Heart left ventricle (tissue), 16 donors: ENCODE measurements at places on chromosomes 1 and 21. TPM values are rescaled to one million over a fixed set of nuclear protein-coding genes. Genes with fewer than 3 reads are reported as not detected.

The CNIH3 gene
- total RNA-seq = 1.4 TPM

The TFB2M gene
- total RNA-seq = 13.4 TPM

The SPRR2B gene
- not detected for total RNA-seq

The NDUFV3 gene
- total RNA-seq = 51.9 TPM

The NKAIN1 gene
- total RNA-seq = not detected

The SPATA45 gene
- not detected for total RNA-seq

The CTH gene
- total RNA-seq = 1.7 TPM

The EDARADD gene
- total RNA-seq = 2.2 TPM

The LEFTY2 gene
- 0.23 TPM for total RNA-seq

The GIPC2 gene
- 3.9 TPM for total RNA-seq

The CCDC185 gene
- total RNA-seq = not detected

The SMCP gene
- total RNA-seq = not detected

GRCh38 chr1:30724175-30724574 is 790 bp upstream of the MATN1 start:
- DNase-seq = no peak

- DNase-seq = no peak
Measured at GRCh38 chr1:87148661-87149060, 180.0 kb upstream of the LMO4 start.

- DNase-seq = no peak
Measured at GRCh38 chr1:245298781-245299180, 144.0 kb downstream of the KIF26B start.

DNA sequence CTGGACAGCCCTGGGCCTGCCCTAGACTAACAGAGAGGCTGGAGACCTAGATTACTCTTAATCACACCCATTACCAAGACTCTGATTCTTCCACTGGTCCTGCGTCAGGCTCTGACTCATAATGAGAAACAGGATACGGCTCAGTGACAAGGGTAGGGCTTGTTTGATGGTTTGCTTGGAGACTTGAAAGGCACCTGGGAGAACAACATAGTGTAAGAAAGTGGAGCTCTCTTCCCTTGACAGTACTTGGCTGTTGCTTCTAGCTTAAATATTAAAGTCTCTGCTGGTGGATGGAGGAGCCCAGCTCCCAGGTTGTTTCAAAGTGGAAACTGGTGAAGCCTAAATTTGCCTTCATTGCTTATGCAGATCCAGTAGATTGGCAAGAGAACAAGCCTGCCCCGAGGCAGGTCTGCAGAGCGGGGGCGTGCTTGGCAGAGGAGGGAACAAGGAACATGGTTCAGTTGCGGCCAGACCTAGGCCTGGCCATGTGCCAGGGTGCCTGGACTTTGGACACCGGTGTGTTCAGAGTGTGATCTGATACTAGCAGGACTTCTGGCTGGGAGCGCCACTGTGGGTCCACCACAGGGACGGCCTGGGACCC is 480.6 kb downstream of the CAMTA1 start:
- no peak for DNase-seq

GRCh38 chr1:30184393-30185141 is 538.8 kb downstream of the MATN1 start:
- no peak for DNase-seq

- no peak for DNase-seq
Measured at GRCh38 chr1:218079820-218080219, 205.3 kb upstream of the RRP15 start.

DNA sequence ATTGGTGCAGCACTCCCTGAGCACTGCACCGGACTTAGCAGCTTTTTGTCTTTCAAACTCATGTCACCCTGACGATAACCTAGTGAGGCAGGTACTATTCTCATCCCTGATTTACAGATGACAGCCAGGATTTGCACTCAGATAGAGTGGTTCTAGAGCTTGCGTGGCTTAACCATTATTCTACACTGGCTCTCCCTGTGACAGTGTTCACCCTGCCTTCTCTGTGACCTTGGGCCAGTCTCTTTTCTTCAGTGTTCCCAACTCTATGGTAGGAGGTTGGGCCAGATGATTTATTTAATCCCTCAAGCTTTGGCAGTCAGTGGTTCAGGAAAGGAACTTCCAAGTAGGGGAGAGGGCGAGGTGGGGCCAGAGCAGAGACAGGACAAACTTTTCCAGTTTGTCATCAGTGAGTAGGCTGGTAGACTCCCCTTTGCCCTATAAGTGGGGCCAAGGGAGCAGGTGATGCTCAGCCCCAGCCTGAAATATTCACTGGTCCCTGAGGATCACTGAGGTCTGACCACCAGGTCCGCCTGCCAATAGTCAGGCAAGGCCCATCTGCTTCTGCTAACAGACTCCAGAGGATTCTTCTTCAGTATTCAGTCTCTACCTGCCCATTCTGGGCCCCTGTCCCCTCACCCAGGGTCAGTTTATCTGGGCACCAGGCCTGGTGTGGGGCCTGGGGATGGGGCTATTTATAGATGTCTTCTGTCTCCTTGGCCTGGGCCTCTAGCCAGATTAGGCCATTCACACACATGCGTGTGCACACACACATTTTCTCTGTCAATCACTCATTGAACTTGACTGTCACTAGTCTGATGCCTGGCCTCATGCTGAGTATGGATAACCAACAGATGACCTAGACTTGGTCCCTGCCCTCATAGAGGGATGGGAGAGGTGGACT is 8.8 kb upstream of the FABP3 start:
- DNase-seq = peak; percentile 84

DNA sequence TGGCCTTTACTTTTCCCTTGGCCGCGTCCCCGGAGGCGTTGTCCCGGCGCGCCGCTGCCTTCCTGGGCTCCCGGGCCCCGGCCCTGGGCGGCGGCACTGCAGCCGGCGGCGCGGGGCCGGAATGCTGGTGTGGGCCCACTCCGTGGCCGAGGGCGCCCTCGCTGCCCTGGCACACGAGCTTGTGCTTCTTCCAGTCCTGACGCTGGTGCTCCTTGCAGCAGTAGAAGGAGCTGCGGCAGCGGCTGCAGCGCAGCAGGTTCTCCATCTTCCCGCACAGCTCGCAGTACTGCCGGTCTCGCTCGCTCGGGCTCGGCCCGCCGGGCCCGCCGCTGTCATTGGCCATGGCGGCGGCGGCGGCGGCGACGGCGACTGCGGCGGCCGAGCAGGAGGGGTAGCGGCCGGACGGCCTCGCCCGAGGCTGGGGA is 529 bp downstream of the EGLN1 start:
- peak; percentile 44 for DNase-seq

GRCh38 chr21:26136671-26137070 is 33.9 kb downstream of the APP start:
- DNase-seq = no peak

- no peak for DNase-seq
Measured at GRCh38 chr1:221704306-221704705, 37.6 kb downstream of the DUSP10 start.

- no peak for DNase-seq
Measured at GRCh38 chr1:35173909-35174540, 18.9 kb downstream of the SFPQ start.

GRCh38 chr1:150966011-150966410 is 8.6 kb downstream of the CERS2 start:
- no peak for DNase-seq

- no peak for DNase-seq
Measured at GRCh38 chr1:209095627-209096595, 487.6 kb upstream of the CAMK1G start.

GRCh38 chr1:115135681-115136080 is 46.4 kb upstream of the TSPAN2 start:
- no peak for DNase-seq

DNA sequence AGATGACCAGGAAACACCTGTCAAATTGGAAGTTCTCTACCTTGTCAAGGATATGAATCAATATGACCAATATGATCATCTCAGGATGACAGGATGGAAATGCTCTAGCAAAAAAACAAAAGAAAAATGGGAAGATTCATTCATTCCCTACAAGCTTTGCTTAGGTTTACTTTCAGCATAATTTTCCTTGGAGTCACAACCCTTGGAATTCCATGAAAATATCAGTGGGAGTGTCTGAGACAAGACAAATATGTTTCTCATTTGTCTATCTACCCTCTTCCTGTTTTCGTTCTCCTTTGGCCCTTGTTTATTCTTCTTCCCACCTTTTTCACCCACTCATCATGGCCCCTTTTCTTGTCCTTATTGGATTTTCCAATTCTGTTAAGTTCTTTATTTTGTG is 50.6 kb downstream of the COLGALT2 start:
- no peak for DNase-seq
